ENCODE measurements at places on chromosomes 1 and 21. TPM values are rescaled to one million over a fixed set of nuclear protein-coding genes. Genes with fewer than 3 reads are reported as not detected.

DNA sequence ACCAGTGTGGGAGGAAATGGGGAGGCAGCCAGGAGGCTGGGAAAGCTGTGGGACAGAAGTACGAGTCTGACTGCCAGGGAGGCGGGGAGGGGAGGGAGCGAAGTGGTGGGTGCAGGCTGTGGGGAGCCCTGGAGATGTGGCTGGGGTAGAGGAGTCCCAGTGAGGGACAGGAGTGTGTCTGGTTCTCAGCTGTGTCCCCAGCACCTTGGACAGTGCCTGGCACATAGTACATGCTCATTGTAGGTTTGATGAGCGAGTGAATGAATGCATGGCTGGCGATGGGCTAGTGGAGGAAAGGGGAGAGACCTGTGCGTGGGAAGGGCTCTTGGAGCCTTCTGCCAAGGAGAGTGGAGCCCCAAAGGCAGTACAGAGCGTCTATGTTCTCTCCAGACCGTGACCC lies 104.1 kb downstream of the SIK1 start:
- DNase-seq = peak; percentile 15

- DNase-seq = no peak
Measured at GRCh38 chr1:89354205-89354604, 9.7 kb upstream of the GBP6 start.

DNA sequence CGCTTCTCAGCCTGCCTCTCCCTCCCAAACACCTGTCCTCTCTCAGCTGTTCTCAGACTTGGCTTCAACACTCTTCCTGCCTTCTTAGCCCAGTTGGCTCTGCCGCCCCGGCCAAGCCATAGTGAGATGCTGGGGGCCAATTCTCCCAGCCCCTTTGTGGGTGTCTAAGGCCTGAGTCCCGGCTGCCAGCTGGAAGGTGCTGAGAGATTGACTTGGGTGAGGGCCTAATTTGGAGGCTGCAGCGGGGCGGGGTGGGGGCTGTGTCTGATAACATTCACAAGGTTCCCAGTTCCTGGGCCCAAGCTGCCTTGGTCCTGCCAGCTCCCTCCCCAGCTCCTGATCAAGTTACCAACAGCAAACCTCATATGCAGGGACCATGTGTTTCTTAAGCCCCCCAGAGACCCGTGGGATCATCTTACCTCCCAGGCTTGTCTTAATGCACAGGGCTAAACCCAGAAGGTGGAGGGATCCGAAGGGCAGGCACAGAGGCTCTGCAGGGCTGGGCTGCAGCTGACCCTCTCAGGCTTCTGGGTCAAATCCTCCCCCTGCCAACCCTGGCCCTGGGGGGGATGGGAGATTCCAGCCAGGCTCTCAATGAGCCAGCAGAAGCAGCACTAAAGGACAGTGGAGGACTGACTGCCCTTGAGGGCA lies 9.8 kb downstream of the INKA2 start:
- peak; percentile 85 for DNase-seq

GRCh38 chr1:153678519-153679336 lies at the start of gene NPR1:
TSS of gene NPR1 (plus strand) at chr1:153678688. CDS start at chr1:153679109, 421 bp downstream.
- peak; percentile 78 for DNase-seq

Gene CELA3B
- total RNA-seq = not detected

Gene TSPAN1
- 0.72 TPM for total RNA-seq

All from left ventricle myocardium superior (tissue), 1 donor.